ENCODE measurements at places on chromosomes 2 and 18.

GRCh38 chr2:85765081-85765731 lies 11.4 kb downstream of the ATOH8 start:
- no peak for DNase-seq

DNA sequence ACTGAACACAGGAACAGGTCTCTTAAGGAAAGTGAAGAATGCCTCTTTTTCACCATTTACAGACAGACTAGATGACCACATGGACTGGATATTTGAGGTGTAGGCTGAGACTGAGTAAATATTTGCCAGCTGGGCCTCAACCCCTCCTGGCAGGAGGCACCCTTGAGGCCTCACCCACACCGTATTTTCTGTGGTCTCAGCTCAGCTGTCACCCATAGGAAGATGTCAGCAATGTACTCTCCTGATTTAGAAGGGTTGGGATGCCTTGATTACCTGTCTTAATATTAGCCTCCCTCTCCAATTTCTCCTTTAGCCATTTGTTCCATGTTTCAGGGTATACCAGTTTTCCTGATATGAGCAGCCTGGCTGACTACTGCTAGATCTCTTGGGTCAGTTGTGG lies 20.3 kb downstream of the ADCYAP1 start:
- DNase-seq = no peak

- DNase-seq = no peak
Measured at GRCh38 chr2:156745619-156746018, 309.4 kb downstream of the GPD2 start.

- no peak for DNase-seq
Measured at GRCh38 chr2:179412112-179412511, 147.5 kb upstream of the SESTD1 start.

GRCh38 chr2:241295326-241296095 lies 20.0 kb downstream of the HDLBP start:
- DNase-seq = no peak

- no peak for DNase-seq
Measured at GRCh38 chr18:10367836-10368235, 86.6 kb upstream of the APCDD1 start.

Data from SK-N-MC (cell line).